ENCODE measurements at places on chromosomes 11 and 22.

DNA sequence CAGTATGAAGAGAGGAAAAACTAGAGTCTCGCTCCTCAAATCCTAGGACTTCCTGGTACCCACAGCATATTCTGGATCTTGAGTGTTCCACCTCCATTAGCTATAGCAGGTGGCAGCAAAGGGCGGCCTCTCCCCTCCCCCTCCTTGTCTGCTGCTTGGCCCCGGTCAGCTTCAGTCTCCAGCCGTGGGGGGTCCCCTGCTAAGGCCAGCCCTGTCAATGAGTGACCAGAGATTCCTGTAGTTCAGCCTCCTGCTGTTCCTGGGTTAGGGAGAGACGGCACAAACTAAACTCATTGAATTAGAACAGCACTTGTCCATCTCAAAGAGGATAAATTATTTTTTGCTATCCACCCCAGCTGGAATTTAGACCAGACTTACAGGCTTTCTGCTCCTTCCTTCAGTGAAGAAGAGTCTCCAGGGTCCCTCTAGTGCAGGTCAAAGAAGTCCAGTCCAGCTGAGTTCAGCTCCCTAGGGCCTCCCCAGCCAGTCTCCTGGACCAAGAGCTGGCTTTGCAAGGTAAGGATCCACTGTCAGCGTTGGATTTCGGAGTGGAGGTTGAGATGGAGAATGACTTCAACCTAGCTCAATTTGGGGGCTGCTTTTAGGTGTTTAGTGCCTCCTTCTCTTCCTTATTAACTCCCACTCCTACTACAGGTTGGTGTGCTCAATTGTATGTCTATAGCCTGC lies 1.1 kb upstream of the PHLDB1 start:
- DNase-seq = no peak

DNA sequence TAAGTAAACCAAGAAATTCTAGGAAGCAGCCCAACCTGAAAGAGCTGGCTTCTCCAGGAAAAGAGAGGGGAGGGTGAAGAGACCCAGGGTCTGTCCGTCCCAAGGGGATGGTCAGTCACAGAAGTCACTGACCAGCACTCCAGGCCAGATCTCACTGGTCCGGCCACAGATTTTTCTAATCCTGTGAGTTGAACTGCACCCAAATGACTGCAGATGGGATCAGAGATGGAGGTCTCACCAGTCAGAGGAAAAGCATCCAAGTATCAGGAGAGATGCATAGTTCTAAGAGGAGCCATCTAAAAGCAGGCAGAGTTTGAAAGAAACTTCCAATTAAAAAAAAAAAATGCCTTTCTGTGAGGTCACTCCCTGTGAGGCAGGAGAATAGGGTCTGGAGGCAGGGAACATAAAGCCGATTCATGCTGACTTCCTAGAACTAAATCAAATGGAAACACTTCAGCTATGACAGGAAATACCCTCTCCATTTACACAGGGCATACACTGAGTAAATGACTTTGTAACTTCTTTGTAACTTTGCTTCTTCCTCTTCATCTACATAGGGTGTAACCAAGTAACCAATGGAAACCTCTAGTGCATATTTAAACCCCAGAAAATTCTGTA lies 144.5 kb downstream of the CCDC34 start:
- DNase-seq = no peak

DNA sequence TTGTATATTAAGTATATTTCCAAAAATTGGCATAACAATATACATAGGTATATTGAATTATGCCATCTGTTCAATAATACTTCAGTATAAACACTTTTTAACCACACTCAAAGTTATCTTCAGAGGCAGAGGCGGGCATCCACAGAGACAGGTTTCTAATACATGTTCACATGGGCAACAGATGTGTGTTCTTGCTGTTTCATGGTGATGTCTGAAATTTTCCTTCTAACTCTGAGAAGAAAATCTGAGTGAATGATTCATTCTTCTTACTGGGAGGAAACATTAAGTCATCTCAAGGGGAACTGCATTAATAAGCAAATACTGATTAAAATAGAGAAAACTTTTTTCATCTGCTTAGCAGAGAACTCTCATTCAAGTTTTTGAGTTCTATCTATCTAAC lies 1074.5 kb downstream of the LRRC4C start:
- no peak for DNase-seq

DNA sequence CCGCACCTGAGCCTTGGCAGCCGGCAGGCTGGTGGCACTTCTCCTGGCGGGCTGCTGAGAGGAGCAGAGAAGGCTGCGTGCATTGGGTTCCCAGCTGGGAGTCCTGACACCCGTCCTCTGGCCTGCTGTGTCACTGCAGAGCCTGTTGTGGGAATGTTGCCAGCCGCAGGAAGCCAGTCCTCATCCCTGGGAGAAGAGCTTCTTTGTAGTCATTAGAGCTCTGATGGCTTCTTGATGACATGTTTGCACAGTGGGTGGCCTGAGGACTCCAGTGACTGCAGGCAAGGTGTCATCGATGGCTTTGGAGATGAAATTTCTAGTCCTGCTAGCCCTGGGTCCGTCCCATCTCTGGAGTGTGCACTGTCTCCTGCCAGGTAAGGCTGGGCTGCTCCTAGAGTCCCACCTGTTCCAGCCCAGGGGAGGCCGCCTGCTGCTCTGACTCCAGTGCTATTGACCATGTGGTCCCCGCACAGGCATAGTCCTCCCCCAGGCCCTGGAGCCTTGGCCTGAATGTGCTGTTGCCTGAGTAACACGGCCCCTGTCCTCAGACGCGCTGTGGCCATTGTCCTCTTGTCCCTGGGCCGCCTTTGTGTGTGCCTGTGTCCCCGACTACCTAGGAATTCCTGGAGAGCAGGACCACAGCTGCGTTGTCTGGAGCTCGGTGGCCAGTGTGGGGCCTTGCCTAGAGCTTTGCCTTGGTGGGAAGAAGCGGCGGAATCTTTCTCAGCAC lies 129.2 kb downstream of the CACNA1I start:
- no peak for DNase-seq

Measured in activated CD4-positive, alpha-beta T cell treated with anti-CD3 and anti-CD28 coated beads, Interleukin-2, amount 10 ng/mL, durations not matched to agents 7 days and 5 days (primary cell).